GM23248 (cell line): ENCODE measurements at places on chromosomes 13 and 19.

GRCh38 chr13:33410619-33411018, 125.1 kb upstream of the STARD13 start:
- DNase-seq, result no peak

GRCh38 chr13:113736258-113736731, 22.7 kb upstream of the TMEM255B start:
- no peak for DNase-seq

GRCh38 chr13:48210178-48210577, 22.8 kb upstream of the ITM2B start:
- DNase-seq, result peak; percentile 94

GRCh38 chr19:41298348-41298964, 11.5 kb upstream of the CCDC97 start:
- DNase-seq, result peak; percentile 94

GRCh38 chr19:29454109-29454508, 71.7 kb upstream of the VSTM2B start:
- no peak for DNase-seq

DNA sequence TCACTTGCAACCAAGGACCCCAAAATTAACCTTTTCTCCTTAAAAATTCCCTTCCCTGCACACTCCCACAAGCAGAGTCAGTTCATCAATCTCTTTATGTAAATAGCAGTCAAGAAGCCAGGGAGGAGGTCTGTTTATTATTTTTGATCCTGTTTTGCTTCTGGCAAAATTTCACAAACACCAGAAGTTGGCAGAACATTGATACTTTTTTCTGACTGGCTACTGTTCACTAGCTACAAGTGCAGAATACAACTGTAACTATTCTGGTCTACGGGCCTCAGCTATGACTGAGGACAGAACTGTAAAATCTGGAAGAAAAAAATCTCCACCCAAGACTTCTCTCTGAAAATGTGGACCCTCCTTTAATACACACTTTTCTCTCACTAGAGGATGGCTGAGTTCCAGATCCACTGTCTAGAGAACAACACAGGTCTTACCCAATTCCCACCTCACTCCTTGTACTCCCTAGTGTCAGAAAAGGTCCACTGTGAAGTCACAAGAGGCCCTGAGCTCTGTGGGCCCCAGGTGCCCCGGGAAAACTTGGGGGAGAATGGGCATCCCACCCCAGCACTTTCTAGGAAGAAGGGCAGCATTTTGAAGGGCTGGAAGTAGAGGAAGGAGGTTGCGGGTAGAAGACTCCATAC, 14.5 kb downstream of the STARD13 start:
- no peak for DNase-seq

- DNase-seq, result no peak
These were observed 718.6 kb downstream of the DACH1 start for GRCh38 chr13:71148396-71148795.

DNA sequence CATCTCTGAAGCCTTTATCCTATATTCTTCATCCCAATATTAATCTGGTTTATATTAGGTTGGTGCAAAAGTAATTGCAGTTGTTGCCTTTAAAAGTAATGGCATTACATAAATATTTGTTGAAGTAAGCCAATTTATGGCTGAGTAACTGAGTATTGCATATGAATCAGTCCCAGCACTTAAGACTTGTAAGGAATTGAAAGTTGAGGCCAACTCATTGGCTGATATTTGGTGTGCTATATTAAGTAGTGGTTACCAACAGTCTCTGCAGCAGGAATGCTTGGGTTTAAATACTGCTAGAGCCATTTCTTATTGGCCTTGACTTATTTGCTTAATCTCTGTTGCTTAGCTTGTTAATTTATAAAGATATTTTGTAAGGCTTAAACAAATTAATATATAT, 460.7 kb downstream of the GPC6 start:
- DNase-seq, result peak; percentile 51

DNA sequence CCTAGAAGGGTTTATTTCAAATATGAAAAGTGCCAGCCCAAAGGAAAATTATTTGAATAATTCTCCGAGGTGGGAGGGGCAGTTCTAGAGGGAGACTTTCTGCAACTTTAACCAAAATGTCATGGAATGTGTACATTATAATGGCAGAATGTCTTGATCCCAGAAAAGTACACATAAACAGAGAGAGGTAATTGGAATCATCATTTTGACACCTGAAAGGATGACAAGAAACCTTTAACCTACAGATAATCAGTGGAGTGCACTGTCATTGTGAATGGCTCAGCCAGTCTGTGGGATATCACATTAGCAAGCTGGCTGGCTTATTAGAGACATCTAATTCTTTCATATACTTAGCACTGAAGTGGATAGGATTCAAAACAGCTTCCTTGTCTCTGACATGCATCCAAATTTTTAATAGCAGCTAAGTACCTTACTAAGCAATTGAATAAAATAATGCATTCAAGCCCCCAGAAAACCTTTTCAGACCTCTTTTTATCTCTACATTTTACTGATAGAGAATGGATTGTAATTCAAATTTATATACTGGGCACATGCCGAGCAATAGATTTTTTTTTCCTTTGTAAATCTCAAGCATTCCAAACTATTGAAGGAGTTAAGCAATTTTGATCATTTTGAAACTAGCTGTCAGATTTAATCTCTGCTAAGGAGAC, 468.6 kb downstream of the COG6 start:
- DNase-seq, result no peak

GRCh38 chr13:40818926-40819325, 29.5 kb downstream of the SLC25A15 start:
- DNase-seq, result no peak

- DNase-seq, result peak; percentile 82
These were observed 4.8 kb downstream of the STK24 start for GRCh38 chr13:98571955-98572662.

DNA sequence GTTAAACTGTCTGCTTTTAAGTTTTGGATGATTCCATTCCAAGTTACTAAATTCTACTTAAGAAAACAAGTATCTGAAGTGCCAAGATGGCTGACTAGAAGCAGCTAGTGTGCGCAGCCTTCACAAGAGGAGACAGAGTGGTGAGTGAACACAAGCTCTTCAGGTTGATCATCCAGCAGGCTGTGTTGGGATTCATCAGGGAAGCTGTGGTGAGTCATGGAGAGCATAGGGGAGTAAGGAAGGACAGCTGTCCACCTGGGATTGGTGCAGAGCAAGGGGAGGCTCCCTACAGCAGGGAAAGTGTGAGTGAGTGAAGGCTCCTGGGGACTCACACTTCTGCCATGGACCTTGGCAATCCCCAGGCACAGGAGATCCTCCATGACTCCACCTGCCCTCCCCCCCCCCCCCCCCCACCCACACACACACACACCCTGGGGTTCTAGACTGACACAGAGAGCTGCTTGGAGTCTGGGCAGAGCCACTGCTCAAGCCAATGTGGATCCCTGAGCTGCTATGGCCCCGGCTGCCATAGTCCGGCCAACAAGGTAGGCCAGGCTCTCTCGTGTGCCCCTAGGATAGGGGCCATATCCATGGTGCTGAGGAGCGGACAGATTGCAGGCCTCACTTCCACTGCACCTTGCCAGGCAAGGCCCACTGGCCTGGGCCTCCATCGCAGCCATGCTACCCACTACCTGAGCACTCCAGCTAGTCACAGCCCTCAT, 23.5 kb downstream of the SLC25A15 start:
- peak; percentile 58 for DNase-seq

- DNase-seq, result no peak
These were observed 1.1 kb downstream of the STK24 start for GRCh38 chr13:98575904-98576199.

DNA sequence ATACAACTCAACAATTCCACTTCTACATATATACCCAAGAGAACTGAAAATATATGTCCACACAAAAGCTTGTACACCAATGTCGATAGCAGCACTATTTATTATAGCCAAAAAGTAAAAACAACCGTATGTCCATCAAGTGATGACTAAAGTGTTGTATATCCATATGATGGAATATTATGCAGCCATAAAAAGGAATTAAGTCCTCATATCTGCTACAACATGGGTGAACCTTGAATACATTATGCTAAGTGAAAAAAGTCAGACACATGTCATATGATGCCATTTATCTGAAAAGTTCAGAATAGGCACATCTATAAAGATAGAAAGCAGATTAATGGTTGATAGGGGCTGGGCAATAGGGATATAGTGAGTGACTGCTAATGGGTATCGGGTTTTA, 204.5 kb downstream of the KCNRG start:
- DNase-seq, result no peak

DNA sequence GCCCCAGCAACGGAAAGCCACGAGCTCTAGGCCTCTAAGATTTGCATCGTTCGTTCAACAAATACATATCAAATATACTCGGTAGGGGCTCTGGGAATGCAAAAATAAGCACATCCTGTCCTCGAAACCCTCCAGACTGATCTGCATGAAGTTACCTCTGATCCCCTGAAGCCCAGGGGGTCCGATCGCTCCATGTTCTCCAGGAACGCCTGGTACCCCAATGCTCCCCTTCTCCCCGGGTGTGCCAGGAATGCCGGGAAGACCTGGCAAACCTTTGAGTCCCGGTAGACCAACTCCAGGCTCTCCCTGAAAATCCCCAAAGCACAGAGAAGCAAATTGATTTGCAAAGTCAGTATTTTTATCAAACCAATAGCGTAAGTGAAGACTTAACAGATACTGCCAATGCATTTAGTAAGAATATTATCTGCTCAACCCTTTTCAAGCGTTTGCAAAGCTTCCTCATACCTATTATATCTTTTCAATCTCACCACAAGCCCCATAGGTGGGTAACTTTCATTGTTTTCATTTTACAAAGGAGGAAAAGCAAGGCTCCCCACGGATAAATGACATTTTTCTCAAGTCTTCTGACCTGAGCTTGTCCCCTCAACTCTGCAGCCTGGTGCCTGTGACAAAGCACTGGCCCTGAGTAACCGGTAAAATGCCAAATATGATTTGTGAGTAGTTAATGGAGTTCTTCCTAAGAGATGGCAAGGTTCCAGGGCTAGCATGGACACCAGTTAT, 127.7 kb downstream of the COL4A1 start:
- no peak for DNase-seq

- DNase-seq, result no peak
These were observed 70.0 kb downstream of the CHST8 start for GRCh38 chr19:33691736-33692135.

- no peak for DNase-seq
These were observed 26.4 kb upstream of the VSTM2B start for GRCh38 chr19:29499261-29499920.

GRCh38 chr13:29481603-29482002, 113.9 kb downstream of the SLC7A1 start:
- no peak for DNase-seq

- DNase-seq, result peak; percentile 10
These were observed 1525.4 kb downstream of the SLITRK1 start for GRCh38 chr13:82356667-82357410.

GRCh38 chr19:18193388-18194180, 566 bp downstream of the MPV17L2 start:
- DNase-seq, result peak; percentile 51

DNA sequence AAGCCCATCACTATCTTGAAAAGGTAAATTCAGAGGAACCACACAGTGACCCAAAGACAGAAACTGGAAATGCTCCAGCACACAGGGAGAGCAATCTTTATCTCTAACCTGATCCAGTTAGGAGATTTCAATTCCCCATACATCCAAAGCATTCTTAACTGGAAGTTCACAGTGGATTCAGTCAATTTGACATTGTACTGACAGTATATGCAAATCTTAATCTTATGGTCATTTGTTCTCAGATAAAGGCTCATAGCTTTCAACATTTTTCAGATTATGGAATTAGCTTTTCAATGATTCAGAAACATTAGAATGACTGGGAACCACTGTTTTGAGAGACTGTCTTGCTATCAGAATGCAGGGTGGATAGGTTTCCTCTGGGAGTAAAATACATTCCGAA, 1455.6 kb downstream of the OLFM4 start:
- DNase-seq, result no peak

DNA sequence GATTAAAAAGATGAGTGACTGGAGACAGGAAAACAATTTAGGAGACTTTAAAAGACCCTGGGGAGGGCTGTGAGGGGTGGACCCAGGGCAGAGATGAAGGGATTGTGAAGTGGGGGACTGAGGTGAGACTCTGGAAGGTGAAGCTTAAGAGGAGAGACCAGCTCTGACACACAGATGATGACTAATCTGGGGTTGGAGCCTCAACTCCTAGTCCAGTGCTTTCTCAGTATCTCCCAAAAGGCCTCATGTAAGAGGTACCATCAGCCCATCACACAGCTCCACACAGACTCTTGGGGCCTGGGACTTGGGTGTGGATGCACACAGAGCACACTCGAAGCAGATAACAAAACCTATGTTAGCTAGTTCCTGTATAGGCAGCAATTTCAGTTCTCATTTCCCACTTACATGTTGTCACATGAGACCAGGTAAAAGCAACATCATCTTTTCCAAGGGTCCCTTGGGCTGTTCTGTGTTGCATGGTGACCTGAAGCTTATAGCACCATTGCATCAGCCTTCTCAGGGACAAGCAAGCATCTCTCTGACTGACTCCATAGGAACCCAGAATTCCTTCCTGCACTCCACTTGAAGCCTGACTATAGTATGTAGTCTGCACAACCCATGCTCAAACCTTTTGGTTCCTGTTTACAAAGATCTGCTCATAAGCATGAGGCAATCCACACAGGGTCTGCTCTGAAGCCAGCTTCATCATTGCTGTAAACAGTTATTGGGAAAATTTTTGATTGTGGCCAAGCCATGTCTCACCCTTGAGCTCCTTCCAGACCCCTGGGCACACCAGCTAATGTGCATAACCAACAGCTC, 88.6 kb upstream of the MYCBP2 start:
- DNase-seq, result no peak

DNA sequence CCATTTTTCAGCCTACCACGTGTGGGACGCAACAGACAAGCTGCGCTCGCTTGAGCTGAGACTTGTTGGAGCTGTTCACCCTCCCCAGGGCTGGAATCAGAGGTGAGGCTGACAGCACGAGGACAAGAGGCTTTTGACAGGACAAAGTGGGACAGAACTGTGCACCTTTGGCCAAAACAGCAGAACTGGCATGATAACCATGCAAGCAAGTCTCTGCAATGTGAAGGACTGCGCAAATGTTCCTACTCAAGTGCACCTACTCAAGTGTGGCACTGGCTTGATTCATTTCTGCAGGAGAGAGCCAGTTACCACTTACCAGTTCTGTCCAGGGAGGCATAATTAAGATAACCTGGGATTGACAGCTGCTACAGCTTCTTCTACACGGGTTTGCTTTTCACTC, 62.2 kb upstream of the TM9SF2 start:
- no peak for DNase-seq

DNA sequence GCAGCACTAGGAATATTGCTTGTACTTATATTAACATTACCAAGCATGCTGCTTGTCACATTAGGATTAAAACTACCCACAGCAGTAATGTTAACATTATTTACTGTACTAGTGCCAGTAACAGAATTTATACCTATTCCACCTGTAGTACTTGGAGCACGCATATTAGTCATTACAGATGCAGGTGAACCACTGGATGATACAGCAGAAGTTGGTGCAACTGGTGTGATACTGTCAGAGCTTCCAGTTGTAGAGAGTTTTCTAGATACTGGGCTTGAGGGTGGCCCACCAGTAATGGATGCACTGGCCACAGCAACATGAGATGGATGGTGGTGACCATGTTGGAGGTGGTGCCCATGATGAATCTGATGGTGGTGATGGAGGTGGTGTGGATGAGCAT, 1.1 kb downstream of the TSC22D1 start:
- no peak for DNase-seq

GRCh38 chr13:26254583-26255111, 718 bp downstream of the CDK8 start:
- peak; percentile 64 for DNase-seq
